Astrocyte (in vitro differentiated cells and primary cell): ENCODE measurements at places on chromosomes 7 and 10.

DNA sequence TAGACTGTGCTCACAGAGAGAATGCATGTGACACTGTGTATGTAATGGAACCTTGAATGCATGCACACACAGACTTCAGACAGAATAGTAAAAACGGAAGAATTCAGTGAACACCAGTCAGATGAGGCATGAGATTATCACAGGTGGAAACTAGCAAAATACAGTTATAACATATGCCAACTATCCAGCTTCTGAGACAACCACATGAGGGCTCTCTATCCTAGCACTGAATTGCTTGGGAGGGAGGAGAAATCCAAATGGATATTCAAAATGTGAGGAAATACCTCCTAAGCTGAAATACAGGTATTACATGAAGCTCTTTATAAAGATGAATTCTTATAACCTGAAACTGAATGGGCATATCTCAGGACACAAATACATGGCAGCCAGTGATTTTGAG, 30.6 kb downstream of the GARS1 start:
- no peak for DNase-seq

- DNase-seq: no peak
Measured at GRCh38 chr10:61589547-61590243, 73.0 kb upstream of the CABCOCO1 start.

- no peak for DNase-seq
Measured at GRCh38 chr10:117752103-117752502, 209.6 kb downstream of the EMX2 start.

- no peak for DNase-seq
Measured at GRCh38 chr7:110800984-110801383, 289.9 kb upstream of the LRRN3 start.

- DNase-seq: no peak
Measured at GRCh38 chr7:11133436-11133959, 159.8 kb downstream of the PHF14 start.

GRCh38 chr10:133350950-133351329, 3.8 kb downstream of the PRAP1 start:
- DNase-seq: no peak

DNA sequence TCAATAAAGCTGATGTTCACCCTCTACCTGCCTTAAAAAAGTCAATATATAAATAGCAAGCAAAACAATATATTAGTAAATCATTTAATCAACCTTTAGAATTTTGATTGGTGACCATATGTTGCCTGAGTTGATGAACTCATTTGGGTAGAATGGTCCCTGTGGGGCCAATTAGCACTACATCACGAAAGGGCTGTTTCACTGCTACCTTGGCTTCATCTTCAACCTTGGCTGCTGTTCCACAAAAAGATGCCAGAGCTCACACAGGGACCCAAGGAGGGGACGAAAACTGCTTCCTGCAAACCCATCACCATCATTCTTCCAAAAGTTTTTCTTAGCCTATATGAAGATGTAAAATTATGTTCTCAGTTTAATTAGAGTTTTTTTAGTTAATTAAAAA, 35.4 kb upstream of the HBP1 start:
- no peak for DNase-seq
